Trophoblast cell (in vitro differentiated cells and primary cell): ENCODE measurements at places on chromosomes 1 and 21.

DNA sequence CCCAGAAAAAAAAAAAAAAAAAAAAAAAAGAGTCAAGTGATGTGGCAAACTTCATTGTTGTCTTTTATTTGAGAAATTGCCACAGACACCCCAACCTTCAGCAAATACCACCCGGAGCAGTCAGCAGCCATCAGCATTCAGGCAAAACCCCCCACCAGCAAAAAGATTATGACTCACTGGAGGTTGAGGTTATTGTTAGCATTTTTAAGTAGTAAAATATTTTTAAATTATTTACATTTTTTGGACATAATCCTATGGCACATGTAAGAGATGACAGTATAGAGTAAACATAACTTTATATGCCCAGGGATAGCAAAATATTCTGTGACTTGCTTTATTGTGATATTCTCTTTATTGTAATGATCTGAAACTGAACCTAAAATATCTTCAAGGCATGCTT, 95.6 kb downstream of the CENPF start:
- no peak for DNase-seq

DNA sequence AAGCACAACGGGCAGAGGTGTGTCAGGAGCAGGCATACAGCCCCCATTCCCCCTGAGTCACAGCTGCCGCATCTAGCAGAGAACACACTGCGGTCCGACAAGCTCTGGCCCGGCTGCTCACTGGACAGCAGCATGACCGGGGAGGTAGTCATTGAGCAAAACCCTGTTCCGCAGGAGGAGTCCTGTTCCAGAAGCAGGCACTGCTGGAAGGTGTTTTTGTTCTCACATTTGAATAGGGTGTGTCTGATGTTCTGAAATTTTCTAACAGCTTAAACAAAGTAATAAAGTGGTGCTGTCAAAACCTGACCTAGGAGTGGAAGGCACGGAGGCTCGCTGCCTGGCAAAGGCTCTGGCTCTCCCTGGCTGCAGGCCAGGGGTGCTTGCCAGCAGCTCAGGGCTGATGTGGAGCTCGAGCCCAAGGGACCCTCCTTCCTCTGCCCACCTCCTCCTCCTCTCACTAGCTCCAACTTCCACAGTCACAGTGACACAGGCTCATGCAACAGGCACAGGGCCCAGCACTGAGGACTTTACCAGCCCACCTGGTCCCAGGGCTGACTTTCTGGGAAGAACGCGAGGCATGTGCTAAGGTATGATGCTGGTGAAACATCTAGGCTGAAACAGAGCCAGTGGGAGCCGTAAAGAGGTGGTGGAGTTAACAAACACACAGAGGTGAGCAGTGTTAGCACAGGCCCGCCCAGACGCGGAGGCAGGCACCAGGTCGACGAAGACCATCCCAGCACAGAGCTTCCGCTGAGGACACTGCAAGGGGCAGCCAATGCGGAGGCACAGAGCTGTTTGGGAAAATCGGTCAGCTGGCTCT, 118.6 kb upstream of the IFFO2 start:
- peak; percentile 61 for DNase-seq

- no peak for DNase-seq
Observed at GRCh38 chr1:158607296-158607695, 2.2 kb downstream of the OR10Z1 start.

- no peak for DNase-seq
Observed at GRCh38 chr1:112708489-112708888, 1.6 kb upstream of the RHOC start.

- DNase-seq, result no peak
Observed at GRCh38 chr1:90717356-90717664, 208 bp upstream of the BARHL2 start.

- DNase-seq, result no peak
Observed at GRCh38 chr21:42209801-42210479, 9.0 kb upstream of the ABCG1 start.
